ENCODE measurements at places on chromosomes 5 and 9.

DNA sequence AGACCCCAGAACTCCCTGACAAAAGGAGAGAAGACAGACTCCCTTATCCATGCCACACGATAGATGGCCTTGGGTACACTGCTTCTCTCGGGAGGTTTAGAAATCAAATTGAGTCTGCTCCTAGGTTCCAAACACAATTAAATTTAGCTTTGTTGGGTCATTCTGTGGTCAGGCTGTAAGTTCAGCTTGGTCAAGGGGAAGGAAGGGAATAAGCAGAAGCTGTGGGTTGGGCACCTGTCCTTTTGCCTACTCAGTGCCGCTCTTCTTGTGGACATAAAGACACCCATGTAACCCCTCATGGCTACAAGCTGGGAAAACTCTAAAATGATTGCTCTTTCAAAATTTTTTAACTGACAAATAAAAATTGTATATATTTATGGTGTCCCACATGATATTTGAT lies 19.1 kb upstream of the AK3 start:
- peak; percentile 58 for DNase-seq

- no peak for DNase-seq
These were observed 82.9 kb downstream of the PTCD2 start for GRCh38 chr5:72402959-72403628.

DNA sequence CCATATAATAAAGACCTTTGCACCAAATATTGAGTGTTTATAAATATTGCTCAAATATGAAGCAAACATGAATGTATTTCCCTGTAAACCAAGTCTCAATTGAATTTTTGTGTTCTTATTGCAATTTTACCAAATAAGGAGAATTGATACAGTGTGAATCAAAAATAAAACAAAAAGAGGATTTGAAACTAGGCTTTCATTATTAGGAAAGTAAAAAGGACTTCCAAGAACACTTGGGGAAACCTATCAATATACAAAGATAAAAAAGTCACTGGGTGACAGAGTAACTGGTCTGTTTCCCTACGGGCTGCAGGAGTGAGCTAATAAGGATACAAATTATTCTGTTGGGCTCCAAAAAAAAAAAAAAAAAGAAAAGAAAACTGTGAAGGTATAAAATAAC lies 44.8 kb upstream of the SNX2 start:
- peak; percentile 35 for DNase-seq

- DNase-seq, result no peak
These were observed 24.3 kb upstream of the TRIM32 start for GRCh38 chr9:116662646-116663310.

DNA sequence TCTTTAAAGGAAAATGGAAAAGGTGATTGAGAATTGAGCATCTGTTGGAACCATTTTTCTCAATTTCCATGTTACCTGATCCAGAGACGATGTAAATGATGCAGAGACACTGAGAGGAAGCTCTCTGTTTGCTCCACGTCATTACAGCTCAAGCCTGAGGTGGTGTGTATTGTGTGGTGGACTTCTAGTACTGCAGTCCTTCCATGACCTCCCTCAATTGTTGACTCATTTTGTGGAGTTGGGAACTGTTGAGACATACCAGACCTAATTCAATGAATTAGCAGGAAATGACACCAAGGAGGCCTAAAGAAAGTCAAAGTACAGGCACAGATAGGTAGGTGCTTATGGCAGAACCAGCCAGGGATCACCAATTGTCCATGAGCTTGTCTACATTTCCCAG lies 15.6 kb upstream of the LVRN start:
- DNase-seq, result no peak

DNA sequence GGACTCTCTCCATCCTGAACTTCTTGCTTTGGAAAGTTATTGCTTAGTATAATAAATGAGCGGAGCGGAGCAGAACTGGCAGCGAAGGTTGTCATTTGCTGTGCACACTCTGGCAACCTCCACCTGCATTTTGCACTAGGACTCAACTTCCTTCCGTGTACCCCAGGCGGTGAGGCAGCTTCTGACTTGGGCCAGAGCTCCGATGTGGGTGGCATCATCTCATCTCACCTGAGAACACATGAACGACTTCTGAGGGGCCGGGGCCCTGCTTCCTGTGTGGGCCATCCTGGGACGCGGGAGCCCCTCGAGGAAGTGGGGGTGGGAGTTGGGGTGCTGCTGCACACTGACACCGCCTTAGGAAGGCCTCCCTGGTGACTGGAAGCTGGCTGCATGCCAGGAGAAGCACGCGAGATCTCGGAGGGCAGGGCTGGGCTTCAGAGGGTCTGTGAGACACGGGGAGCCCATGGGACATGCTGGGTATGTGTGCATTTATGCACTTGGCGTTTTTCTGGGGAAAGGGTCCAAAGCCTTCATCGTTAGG lies 56.5 kb upstream of the COL5A1 start:
- DNase-seq, result no peak

- DNase-seq, result no peak
These were observed 69.0 kb downstream of the ADAMTSL1 start for GRCh38 chr9:18542837-18543405.

DNA sequence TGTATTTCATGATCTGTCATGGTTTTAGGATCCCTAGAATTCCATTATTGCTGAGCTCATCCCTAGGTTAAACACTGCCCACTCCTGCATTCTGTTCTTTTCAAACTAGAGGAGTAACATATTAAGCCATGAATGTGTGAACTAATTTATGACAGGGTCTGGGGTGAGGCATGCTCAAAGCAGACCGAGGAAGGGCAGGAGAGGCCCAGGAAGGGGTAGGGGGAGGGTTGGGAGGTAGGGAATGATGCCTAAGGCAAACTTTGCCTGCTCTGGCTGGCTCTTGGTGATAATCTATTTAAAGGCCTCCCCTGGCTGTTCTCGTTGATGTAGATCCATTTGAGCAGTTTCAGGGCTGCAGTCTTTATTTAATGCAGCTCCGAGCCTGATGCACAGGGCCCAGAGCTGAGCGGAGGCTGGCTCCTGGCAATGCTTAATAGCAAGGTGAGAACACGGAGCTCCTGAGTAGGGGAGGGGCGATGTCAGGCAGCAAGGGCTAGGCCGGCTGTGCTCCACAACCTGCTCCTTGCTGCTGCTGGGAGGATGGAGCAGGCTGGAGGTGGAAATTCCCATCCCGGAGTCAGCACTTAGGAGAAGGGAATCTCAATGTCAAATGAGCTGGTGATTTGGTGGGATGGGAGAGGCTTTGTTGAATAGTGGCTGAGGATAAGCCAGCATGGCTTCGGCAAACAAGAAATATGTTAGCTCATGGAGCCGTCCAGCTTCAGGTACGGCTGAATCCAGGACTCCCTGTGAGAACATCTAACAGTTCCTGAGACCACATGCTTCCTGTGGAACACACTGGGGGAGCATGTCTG lies 73.2 kb upstream of the UNC5A start:
- DNase-seq, result no peak

DNA sequence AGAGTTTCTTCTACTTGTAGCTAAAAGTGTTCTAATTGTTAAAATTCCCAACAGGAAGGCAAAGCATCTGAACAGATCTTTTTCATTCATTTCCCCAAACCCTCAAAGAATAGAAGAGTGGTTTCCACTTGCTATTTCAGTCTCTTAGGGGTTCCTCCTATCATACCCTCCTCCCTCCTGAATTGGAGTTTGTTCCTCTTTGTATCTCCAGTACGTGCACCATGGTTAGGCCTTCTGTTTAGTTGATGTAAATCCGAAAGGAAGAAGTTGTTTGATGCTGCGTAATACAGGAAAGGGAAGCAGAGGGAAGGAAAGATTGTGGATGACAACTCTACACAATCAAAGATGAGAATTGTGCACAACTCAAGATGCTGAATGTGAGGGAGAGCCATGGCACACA lies 303.6 kb downstream of the PIK3R1 start:
- peak; percentile 51 for DNase-seq

DNA sequence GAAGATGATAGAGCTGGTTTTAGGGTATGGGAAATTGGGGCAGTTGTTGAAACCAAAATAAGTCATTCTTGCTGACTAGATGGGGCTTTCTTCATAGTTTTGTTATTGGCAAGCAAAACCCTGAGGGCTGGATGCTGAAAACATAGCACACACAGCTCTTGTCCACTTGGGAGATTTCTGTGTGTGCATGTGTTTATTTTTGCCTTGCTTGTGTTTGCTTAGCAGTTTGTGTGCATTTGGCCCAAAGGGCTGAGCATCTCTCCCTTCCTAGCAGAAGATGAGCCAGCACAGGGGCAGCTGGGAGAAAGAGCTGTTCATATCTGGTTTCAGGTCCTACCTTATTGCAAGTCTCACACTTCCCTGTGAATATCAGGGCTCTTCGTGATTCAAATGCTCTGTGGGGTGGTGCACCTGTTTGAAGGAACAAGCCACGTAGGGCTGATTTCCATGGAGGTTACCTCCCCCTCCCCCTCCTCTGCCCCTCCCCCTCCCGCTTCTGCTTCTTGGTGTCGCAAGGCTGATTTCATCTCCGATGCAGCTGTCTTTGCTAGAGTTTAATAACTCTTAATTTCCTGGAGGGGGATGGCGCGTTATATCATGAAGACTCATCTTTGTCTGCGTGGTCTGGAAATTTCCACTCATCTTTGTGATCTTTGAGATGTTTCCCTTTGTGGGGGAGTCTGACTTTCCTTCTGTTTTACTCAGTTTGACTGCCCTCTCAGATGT lies 296.5 kb downstream of the ARHGAP26 start:
- DNase-seq, result peak; percentile 26

DNA sequence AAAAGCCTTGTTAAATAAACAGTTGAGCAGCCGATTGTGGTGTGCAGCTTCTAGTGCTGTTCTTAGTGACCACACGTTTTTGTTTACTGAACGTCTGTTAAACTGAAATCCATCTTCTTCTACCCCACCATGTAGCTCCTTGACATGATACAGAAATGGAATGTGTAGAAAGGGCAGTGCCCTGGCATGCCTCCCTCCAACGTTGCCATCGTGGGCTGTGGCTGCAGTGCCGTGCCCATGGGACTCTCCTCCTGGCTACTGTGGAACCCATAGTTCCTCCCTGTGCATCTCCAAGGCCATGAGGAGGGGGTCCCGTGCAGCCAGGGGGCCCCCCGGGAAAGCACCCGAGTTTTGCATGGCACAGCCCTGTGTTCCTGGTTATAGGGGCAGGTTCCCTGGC lies 23.3 kb upstream of the TGFBI start:
- DNase-seq, result no peak

DNA sequence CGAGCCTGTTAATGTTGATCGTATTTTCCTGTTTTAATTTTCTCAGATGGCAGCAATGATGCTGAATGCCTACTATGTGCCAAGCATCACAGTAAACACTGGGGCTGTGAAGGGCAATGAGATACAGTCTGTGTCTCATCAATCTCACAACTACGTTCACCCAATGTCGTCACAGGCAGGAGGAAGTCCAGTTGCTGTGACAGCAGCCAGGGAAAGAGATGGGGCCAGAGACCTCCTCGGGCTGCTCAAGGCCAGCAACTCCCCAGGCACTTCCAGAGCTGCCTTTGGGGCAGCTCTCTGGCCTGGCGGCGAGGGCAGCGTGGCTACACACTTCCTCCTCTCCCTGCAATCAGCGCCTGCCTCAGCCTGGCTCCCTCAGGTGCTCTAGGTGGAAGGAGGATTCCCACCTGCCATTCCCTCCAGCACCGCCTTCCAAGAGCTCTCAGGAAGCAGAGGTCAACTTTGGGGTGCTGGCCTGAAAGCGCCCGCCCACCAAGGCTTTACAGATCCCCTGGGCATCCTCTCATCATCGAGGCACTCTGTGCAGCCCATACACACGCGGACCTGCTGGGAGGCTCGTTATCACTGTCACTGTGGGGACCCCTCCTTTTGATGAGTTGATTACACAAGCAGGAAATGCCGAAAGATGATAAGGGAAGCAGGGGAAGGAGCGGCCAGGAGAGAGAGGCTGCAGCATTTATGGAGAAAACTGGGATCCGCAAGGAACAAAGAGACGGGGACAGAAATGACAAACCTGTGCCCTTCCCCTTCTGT lies 159.2 kb downstream of the ZDHHC21 start:
- no peak for DNase-seq

GRCh38 chr9:130639866-130640555 lies 24.4 kb upstream of the PRDM12 start:
- DNase-seq, result no peak

DNA sequence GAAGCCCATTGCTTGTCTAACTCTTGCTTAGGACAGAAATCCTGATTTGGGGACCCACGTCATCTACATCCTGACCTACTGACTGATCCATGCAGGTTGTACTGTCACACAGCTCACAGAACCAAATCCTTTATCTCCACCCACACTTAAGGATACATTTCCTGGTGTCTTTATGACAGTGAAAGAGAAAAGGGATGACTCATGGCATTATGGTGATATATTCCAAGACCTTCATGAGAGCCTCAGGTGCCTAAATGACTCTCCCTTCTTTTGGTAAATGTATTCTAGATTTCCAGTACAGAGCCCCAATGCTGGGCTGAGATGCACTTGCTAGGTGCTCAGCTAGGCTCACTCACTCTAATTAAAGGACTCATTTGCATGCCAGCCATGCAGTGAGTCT lies 26.0 kb upstream of the DMRT2 start:
- DNase-seq, result no peak

- DNase-seq, result no peak
These were observed 11.7 kb upstream of the TSSK1B start for GRCh38 chr5:113446358-113446927.

DNA sequence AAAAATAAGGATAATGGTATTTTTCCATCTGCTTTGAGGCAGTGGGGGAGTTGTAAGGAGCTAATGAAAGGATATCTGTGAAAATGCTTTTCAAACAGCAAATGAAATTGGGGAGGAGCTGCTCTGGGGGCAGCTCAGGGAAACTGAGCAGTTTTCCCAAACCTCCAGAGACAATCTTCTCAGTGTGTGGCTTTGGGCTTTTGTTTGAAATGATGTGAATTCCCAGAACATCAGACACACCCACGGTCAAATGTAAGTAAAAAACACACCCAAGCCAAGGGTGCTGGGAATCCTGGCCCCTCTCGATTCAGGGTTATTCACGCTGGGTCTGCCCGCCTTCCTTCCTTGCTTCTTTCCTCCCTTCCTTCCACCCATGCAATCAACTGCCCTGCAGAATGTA lies 512.6 kb downstream of the BNC2 start:
- no peak for DNase-seq

DNA sequence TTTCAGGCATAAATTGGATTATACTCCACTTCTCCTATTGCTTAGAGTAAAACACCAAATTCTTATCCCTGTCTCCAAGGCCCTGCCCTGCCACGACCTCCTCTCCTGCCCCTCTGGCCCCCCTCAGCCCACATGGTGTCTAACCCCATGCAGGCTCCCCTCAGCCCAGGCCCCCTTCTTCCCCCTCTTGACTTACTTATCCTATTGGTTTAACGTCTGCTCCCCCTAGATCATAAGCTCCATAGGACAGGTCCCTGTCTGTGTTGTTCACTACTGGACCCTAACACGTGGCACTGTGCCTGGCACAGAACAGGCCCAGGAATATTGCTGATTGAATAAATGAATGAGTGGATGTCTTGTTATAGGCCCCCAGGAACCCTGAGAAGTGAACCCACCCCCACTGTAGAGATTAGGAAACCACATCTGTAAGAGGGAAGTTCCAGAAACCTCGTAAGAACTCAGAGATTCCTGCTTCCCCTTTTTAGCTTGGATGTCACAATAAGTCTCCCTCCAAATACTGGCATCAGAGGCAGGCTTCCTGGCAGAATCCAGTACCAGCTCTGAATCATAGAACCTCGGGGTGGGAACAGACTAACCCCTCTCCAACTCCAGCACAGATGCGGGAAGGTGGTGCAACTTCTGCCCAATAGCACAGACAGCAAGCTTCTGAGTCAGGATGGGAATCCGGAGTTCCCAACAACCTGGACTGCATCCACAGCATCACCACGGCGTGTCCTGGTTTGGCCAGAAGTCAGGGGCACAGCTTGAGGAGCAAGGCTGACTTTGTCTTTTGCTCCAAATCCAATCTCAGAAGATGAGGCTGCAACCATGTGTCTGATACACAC lies 31.5 kb downstream of the HRH2 start:
- DNase-seq, result peak; percentile 95

GRCh38 chr5:118578093-118578492 lies 410.3 kb downstream of the DTWD2 start:
- DNase-seq, result no peak
